ENCODE measurements at places on chromosomes 6 and 20.
A peak's percentile ranks its signal among the peaks of the same experiment; 100 is the strongest.

GRCh38 chr6:13261464-13261994 is 66.8 kb downstream of the TBC1D7 start:
- no peak for DNase-seq

DNA sequence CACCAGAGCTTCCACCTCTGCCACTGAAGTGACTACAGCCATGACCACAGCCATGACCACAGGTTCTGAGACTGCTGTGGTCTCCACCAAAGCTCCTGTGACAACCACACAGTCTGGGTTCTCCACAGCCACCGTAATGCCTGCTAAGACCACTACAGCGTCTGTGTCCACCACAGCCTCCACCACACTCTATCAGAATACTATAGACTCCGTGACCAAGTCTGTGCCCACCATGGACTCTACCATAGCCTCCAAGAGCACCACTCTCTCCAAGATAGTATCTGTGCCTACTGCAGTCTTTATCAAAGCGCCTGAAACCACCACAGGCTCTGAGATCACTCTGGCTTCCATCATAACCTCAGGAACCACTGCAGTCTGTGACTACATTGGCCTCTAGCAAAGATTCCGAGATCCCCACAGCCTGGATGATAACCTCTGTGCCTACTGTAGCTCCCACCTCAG is 18.3 kb upstream of the MUC21 start:
- no peak for DNase-seq

- no peak for DNase-seq
Observed at GRCh38 chr6:56374841-56375369, 127.5 kb upstream of the COL21A1 start.

DNA sequence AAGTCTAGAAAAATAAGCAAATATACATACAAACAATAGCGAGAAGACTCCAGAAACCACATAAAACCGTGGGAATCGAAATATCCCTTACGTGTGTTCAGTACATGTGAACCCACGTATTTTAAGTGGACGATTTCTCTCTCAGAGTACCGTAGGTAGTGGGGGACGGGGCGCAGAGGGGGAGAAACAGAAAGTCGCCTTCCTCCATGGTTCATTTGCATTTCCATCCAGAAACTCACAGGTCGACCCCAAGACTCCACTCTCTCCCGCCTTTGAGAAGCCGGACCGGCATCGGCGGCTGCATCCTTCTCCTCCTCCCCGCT is 538 bp upstream of the ENPP1 start:
- DNase-seq: no peak

DNA sequence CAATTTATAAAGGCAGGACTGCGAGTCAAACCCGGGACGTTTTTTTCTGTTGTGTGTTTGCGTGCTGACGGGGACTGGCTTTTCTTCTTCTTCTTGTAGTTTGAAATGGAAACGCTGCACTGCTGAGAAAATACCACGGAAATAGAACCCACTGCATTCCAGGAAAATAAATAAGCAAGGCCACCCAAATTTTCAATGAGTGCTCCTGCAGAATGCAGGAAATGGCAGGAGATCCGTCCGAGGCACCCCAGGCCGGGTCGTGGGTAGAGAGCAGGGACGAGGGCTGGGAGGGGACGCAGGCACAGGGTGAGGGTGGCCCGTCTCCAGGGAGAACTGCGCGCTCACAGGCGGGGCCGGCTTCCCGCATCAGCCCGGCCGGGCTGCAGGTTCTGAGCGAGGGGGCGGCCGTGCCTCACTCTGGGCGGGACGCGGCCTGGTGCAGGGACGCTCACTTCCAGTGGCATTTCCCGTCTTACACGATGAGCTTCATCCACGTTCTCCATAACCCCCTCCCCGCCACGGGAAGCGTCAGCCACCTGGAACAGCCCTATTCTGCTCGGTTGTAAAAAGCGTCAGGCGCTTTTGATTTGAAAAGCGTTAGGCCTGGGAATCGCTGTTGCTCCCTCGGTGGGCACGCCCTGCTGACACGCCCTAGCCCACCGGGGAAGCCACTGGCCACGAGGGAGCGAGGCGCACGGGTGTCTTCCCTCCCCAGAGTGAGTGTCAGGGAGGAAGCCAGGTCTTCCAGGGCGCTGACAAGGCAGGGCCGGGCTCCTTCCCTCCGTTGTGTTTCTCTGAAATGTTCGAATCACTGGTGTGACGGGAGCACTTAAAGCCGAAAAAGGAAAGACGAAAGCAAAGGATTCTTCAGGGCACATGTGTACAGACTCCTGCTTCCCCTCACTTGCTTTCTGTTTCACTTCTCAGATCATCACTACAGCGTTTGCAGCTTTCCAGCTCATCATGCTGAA is 17.9 kb upstream of the EXOC2 start:
- DNase-seq: no peak

DNA sequence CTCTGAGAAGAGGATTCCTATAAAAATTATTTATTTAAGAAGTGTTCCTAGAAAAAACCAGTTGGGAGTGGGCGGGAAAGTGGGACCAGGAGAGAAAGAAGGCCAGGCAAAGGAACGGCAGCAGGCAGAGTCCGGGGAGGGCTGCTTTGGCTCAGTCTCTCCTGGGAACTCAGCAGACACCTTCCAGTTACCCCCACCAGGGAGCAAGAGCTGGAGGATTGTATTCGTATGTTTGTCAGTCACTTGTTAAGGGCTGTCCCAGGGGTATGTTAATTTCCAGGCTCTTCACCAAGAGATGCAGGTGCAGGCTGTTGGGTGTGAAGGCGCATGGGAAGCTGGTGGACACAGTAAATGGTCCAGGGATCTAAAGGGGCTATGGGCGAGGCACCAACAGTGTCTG is 53.0 kb upstream of the CHD6 start:
- DNase-seq: no peak

GRCh38 chr6:112269114-112269513 is 14.7 kb upstream of the LAMA4 start:
- no peak for DNase-seq

DNA sequence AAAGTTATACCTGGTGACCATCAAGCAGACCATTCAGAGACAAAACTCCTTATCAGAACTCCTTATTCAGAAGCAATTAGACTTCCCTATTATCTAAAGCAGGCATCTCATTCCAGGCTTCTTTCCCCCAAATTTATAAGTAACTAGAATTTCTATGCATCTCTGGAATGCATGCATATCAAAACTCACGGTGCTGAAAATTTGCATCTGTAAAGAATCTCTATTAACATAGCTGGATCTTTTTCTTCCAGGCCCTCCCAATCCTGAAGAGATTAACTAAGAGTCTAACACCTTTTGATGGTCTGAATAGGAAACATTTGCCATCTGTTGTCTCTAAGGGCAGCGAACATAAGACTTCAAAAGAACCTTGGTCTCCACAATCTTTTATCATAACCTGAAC is 22.8 kb upstream of the SLC52A3 start:
- DNase-seq: no peak

- DNase-seq: peak; percentile 63
Observed at GRCh38 chr6:29723666-29724588, 693 bp downstream of the HLA-F start.

GRCh38 chr6:32852018-32852843 is 1.3 kb downstream of the TAP1 start:
- DNase-seq: peak; percentile 29

- no peak for DNase-seq
Observed at GRCh38 chr20:37627060-37627766, 66.6 kb upstream of the CTNNBL1 start.

DNA sequence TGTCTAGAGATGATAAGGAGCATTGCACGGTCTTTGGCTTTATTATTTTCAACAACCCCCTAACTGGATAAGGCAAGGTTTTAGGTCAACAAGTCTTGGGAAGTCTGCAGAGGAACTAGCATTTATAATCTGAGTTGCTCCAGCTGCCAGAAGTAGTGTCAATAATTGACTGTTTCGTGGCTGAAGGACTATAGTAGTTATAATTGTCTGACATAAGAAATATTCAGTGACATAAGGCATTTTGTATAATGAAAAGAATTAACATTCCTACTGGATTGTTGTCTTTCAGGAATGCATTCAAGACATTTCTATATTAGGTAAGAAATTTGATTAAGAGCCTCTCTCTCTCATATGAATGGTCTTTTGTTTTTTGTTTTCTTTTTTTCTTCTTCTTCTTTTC is 136.9 kb upstream of the SGK1 start:
- DNase-seq: no peak

DNA sequence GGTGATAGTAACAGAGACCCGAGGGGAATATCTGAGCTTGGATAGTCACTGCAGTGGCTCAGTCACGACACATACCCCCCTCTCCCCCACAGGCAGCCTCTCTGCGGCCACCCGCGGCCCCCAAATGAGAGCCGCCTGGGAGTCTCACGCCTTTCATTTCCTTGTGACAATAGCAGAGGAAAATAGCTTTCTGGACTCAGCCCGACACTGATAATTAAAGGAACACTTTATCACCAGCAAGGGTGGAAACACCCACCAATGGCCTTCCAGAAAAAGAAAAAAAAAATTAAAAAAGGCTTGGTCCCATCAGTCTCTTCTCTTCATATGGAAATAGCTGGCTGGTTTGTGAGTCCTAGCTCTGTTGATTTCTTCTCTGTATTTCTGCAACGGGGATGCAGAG is 35.1 kb upstream of the KCNG1 start:
- no peak for DNase-seq

- DNase-seq: no peak
Observed at GRCh38 chr6:15672818-15673217, 10.0 kb upstream of the DTNBP1 start.

- DNase-seq: no peak
Observed at GRCh38 chr20:16580147-16580546, 6.9 kb upstream of the KIF16B start.

- DNase-seq: no peak
Observed at GRCh38 chr20:58783511-58784011, 67.1 kb downstream of the GNAS-AS1 start.

DNA sequence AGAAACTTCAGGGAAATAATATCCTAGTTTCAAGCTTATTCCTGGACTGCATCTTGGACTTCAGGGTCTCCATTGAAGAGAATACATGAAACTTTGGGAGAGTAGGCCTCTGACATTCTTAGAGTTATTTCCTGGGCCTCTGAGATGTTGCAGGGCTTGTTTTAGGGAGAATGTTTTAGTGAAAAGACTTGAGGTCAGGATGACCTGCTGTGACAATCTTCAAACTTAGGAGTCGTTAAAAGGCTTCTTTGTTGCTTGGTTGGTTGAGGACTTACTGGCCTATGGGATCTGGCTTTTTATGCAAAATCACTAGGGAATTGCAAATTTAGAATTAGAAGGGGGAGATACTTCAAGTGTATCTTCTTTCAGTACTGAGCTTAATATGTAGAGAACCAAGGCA is 613.2 kb upstream of the FLRT3 start:
- DNase-seq: no peak

DNA sequence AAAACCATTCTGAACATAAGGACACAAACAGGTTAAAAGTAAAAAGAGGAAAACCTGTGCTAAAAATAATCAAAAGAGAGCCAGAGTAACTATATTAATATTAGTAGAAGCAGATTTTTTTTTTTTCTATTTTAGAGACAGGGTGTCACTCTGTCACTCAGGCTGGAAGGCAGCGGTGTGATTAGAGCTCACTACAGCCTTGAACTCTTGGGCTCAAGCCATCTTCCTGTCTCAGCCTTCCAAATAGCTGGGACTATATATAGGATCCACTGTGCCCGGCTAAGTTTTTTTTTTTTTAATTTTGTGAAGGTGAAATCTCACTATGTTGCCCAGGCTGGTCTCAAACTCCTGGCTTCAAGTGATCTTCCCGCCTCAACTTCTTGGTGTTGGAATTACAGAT is 33.4 kb upstream of the PLN start:
- DNase-seq: no peak

DNA sequence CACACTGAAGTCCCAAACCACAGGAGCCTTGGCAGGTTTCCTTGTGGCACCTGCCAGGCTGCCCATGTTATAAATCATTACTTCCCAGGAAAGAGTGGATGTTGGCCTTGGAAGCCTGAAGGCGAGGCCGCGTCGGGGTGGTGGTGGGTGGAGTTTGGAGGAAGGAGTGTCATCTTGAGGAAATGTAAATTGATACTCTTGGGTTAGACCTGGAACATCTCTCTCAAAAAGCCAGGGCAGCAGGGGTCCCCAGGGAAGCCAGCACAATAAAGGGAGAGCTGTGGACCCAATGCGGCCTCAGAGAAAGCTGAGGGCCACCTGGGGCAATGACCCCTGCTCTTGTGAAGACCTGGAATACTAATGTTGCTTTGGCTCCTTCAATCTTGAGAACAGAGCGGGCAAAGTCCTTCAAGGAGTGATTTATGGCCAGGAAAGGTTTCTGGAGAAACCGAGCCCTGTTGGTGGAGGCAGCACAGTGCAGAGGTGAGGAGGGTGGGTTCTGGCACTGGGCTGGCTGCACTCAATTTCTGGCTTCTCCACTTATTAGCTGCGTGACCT is 26.3 kb upstream of the TRAF3IP2 start:
- no peak for DNase-seq

DNA sequence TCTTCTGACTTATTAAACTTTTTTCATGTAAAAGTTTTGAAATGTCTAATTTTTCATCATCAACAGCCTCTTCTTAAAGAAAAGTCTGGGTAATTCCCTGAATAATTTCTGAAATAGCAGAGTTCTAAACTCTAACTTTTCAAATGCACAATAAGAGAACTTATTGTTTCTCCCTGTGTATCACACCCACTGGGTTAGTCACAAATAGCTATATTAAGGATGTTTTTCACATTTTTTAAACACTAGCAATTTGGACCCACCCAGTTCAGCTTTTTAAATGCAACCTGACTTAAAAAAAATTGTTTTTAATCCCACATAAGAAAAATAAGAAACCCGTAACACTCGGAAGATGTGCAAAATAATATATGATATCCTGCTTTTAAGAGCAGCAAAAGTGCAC is 61.4 kb upstream of the UTRN start:
- no peak for DNase-seq

GRCh38 chr6:125688138-125688537 is 61.3 kb upstream of the HEY2 start:
- no peak for DNase-seq

- DNase-seq: no peak
Observed at GRCh38 chr6:7897461-7898192, 13.0 kb downstream of the TXNDC5 start.

DNA sequence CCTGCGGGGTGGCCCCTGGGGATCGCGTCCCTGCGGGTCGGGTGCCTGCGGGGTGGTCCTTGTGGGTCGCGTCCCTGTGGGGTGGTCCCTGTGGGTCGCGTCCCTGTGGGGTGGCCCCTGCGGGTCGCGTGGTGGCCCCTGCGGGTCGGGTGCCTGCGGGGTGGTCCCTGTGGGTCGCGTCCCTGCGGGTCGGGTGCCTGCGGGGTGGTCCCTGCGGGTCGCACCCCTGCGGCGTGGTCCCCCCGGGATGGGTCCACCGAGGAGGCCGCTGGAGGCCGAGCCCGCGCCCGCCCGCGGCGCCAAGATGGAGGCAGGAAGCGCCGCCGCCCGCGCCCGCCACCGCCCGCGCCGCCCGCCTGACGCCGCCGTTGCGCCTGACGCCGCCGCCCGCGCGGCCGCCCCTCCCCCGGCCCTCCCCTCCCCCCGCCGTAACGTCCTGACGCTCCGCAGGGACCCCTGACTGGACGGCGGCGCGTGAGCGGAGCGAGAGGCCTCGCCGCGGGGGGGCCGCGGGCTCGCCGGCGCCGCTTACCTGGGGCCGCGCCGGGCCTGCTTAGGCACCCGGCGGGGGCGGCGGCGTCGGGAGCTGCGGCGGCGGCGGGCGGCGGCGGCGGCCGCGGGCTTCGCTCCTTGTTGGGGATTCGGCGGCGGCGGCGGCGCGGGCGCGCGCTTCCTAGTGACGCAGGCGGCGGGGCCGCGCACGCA is at the start of gene GMEB2:
GMEB2 (minus strand) TSS at position 678 of the 705 bp plus-strand sequence. CDS start 7,704 bp downstream, outside the sequence.
- DNase-seq: peak; percentile 72

GRCh38 chr20:59783641-59784010 is 149.8 kb downstream of the SYCP2 start:
- no peak for DNase-seq

Data from activated CD4-positive, CD25-positive, alpha-beta regulatory T cell (primary cell).